Glutamatergic neuron (in vitro differentiated cells): ENCODE measurements at places on chromosomes 6 and 20. TPM values are rescaled to one million over a fixed set of nuclear protein-coding genes. Genes with fewer than 3 reads are reported as not detected.

- no peak for DNase-seq
- peaks cover 9% of the 10 kb centered on the region for H3K27me3 ChIP-seq
- H3K27ac ChIP-seq, result no peak overlapping the region
- no peaks in the 10 kb centered on the region for H3K4me1 ChIP-seq
- no peaks in the 10 kb centered on the region for H3K36me3 ChIP-seq
Observed at GRCh38 chr6:43973357-43973756, 153.9 kb downstream of the MRPL14 start.

DNA sequence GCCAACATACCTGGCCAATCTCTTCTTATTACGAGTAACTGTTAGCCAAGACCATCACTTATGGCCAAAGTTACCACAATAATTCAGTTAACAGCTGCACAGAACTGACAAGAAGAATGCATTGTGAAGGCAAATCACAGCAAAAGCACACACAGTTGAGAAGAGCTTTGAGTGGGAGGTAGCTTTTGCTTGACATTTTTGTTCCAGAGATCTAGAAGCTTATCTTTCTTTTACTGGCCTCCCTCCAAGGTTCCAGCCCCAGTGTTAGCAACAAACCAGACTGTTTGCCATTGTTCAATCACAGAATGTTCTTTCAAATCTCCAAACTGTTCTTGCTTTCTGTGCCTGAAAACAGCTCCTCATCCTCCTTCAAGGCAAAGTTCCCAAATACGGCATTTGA, 35.9 kb upstream of the IRAK1BP1 start:
- no peak overlapping the region for H3K4me3 ChIP-seq
- H3K27ac ChIP-seq, result no peak overlapping the region
- no peaks in the 10 kb centered on the region for H3K4me1 ChIP-seq
- H3K27me3 ChIP-seq, result no peaks in the 10 kb centered on the region
- DNase-seq, result no peak
- H3K36me3 ChIP-seq, result no peaks in the 10 kb centered on the region

DNA sequence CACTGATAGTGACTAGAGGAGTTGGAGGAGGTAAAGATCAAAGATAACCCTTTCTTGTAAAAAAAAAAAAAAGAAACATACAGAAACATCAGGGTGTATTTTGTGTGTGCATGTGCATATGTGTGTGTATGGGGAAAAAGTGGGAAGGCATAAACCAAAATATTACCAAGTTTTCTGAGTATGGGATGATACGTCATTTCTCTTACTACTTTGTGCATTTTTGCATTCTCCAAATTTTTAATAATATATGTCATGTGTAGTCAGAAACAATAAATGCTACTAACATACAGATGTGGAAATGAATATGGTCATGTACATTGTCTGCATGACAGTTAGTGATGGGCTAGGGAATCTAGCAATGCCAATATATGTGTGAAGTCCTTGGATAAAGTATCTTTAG, 161.1 kb downstream of the SASH1 start:
- peaks cover 3% of the 10 kb centered on the region for H3K27me3 ChIP-seq
- no peak for DNase-seq
- H3K4me3 ChIP-seq, result no peak overlapping the region
- peaks cover 11% of the 10 kb centered on the region for H3K4me1 ChIP-seq

DNA sequence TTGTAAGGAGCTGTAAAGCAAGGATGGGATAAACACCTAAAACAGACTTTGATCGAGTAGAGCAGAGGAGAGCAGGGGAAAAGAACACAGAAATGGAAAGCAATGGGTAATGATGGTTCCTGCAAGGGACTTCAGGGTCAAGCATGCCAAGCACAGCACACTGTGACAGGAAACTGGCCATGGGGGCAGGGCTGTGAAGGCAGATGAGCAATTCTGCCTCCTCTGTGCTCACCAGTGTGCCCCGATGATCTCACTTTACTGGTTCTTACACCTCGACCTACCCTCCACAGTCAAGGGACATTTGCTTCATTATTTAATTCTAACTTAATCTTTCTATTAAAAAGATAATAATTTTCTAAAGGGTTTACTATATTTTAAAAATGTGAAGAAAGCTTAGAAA, 21.6 kb upstream of the MYB start:
- H3K4me1 ChIP-seq, result no peaks in the 10 kb centered on the region
- no peak overlapping the region for H3K27ac ChIP-seq
- no peaks in the 10 kb centered on the region for H3K27me3 ChIP-seq

- no peak for DNase-seq
- peak overlapping the region; percentile 34 for H3K27ac ChIP-seq
- peak overlapping the region; percentile 86 for H3K4me3 ChIP-seq
- H3K27me3 ChIP-seq, result peaks cover 5% of the 10 kb centered on the region
- H3K36me3 ChIP-seq, result no peaks in the 10 kb centered on the region
Observed at GRCh38 chr6:96923871-96924493, 546 bp upstream of the KLHL32 start.

Gene MDFI
- 7.9 TPM for total RNA-seq

DNA sequence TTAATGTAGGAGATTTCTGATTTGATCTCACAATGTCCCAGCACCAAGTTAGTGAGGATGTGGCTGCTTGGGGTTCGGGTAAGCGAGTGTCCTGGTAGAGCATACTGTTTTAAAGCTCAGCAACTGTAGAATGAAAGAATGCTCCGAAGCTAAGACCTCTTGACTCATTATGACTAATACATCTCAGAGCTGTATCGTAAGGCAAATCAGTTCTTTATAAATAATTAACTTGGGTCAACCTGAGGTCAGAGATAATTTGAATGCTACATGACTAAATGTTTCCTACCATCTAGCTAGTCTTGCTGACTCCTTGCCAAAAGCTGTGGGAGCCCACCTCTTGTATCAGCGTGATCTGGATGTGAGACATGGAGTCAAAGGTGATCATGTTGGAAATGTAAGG, 128.8 kb upstream of the PDE7B start:
- DNase-seq, result no peak
- no peak overlapping the region for H3K4me3 ChIP-seq
- H3K27me3 ChIP-seq, result no peaks in the 10 kb centered on the region
- no peak overlapping the region for H3K27ac ChIP-seq
- H3K36me3 ChIP-seq, result peaks cover 6% of the 10 kb centered on the region

GRCh38 chr6:11760015-11760473, 18.6 kb downstream of the ADTRP start:
- H3K4me1 ChIP-seq, result no peaks in the 10 kb centered on the region
- no peak overlapping the region for H3K27ac ChIP-seq
- no peak overlapping the region for H3K4me3 ChIP-seq
- H3K36me3 ChIP-seq, result no peaks in the 10 kb centered on the region

- no peak overlapping the region for H3K4me3 ChIP-seq
- no peaks in the 10 kb centered on the region for H3K36me3 ChIP-seq
- H3K27me3 ChIP-seq, result no peaks in the 10 kb centered on the region
Observed at GRCh38 chr6:109184638-109185037, 89.3 kb downstream of the CEP57L1 start.

GRCh38 chr20:19802492-19803158, 44.6 kb downstream of the RIN2 start:
- DNase-seq, result no peak
- no peak overlapping the region for H3K27ac ChIP-seq
- peaks cover 2% of the 10 kb centered on the region for H3K27me3 ChIP-seq
- H3K4me1 ChIP-seq, result no peaks in the 10 kb centered on the region
- H3K4me3 ChIP-seq, result no peak overlapping the region
- peaks cover 41% of the 10 kb centered on the region for H3K36me3 ChIP-seq

DNA sequence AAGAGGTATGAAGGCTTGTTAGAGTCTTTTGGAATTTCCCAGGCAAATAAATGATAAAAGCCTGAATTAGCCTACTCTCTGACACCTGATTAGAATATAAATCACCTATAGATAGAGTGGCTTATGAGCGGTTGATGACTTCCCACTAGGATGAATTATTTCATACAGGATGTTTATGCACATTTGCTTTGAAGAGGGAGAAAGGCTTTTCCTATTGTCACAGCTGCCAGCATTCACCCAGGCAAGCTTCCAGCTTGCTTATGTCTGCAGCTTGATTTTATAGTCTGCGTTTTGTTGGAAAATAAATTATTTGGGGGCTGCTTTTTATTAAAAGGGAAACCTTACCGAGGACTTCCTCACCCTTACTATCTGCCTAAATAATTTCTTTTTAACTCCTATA, 51.3 kb upstream of the EIF2S2 start:
- H3K27ac ChIP-seq, result no peak overlapping the region
- no peak overlapping the region for H3K4me3 ChIP-seq
- H3K27me3 ChIP-seq, result peaks cover under 1% of the 10 kb centered on the region
- H3K4me1 ChIP-seq, result no peaks in the 10 kb centered on the region
- H3K36me3 ChIP-seq, result peaks cover 3% of the 10 kb centered on the region

Gene GNMT
- total RNA-seq, result 0.54 TPM

Gene YWHAB
- total RNA-seq, result 181 TPM

Gene FAM83C
- total RNA-seq, result not detected

DNA sequence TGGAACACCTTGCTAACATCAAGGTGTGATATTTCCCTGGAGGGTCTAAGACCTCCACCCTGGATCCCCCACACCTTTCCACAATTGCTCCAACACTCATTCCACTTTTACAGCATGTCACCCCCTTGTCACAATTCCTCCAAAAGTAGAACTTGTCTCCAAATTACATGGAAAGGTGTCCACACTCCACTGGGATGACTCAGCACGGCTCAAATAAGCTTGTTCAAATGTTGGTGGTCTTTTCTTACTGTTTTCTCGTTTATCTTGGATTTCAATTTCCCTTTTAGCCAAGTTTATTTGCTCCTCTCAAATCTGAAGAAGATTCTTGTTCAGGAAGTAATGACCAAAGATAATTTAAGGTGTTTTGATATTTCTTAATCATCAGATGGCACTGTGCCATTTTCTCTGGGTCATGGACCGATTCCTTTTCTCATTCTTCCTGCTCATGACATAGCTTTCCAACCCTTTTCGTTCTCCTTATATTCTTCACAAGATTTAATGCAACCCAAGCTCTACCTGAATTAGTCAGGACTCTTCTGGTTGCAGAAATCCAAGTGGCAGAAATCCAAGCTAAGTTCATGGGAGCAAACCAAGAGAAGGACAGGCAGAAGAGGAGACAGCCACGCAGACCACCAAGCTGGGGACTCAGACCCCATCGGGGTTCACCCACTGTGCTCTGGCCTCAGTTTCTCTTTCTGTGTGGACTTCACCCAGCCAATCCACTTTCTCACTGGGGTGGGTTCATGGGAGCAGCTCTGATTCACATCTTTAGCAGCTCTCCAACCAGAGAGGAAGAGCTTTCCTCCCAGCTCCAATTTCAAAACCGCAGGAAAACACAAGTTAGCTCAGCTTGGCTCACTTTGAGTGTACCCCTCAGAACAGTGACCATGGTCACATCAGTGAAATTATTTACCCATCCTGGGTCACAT, 110.5 kb upstream of the CDYL start:
- H3K4me1 ChIP-seq, result peaks cover 25% of the 10 kb centered on the region
- H3K36me3 ChIP-seq, result peaks cover 4% of the 10 kb centered on the region
- H3K27ac ChIP-seq, result peak overlapping the region; percentile 14
- H3K27me3 ChIP-seq, result peaks cover 5% of the 10 kb centered on the region
- no peak overlapping the region for H3K4me3 ChIP-seq

DNA sequence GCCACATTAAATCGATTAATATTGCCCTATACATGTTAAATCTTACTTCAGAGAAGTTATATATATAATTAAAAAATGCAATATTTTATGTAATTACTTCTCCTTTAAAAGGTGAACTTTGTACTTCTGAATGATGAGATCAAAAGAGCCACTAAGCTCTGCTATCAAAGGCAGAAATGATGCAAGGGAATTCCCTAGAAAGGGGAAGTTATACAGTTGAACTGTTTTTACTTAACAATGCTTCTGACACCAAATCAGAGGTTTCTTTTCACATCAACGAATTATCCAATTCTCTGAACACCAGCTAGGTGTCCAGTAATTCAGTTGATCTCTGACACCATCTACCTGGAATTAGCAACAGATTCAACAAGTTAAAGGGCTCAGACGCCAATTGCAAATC, 319.9 kb upstream of the TSHZ2 start:
- peaks cover 3% of the 10 kb centered on the region for H3K27me3 ChIP-seq
- no peak overlapping the region for H3K27ac ChIP-seq
- no peak for DNase-seq
- no peak overlapping the region for H3K4me3 ChIP-seq

GRCh38 chr6:105301756-105302616, 100.9 kb downstream of the PREP start:
- DNase-seq, result no peak
- H3K27me3 ChIP-seq, result peaks cover 4% of the 10 kb centered on the region
- H3K4me1 ChIP-seq, result peaks cover 17% of the 10 kb centered on the region
- H3K36me3 ChIP-seq, result peaks cover 25% of the 10 kb centered on the region
- H3K27ac ChIP-seq, result peak overlapping the region; percentile 76

Gene KIF25
- not detected for total RNA-seq

GRCh38 chr6:138594758-138595140, 95.5 kb upstream of the NHSL1 start:
- H3K27me3 ChIP-seq, result peaks cover 3% of the 10 kb centered on the region
- DNase-seq, result no peak
- H3K4me3 ChIP-seq, result no peak overlapping the region

- H3K36me3 ChIP-seq, result peaks cover 4% of the 10 kb centered on the region
- H3K4me3 ChIP-seq, result no peak overlapping the region
- H3K27me3 ChIP-seq, result peaks cover 1% of the 10 kb centered on the region
- DNase-seq, result no peak
Observed at GRCh38 chr6:3919130-3919628, 70.0 kb downstream of the FAM50B start.

DNA sequence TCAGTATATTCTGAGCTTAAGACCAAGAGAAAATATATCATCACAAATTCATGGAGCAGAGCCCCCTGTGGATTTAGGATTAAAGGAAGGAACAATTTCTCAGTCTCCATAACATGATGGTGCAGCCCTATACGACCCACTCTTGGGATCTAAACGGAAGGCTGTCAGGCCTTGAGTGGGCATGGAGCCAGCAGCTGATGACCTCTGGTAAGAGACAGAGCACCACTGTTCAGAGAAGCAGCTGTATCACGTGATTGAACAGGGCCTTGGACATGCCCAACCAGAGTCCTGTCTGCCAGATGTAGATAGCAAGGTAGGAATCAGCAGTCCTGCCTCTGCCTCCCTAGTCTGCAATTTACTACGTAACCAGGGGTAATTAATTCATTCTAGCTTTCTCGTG, 259.4 kb upstream of the POU3F2 start:
- H3K36me3 ChIP-seq, result no peaks in the 10 kb centered on the region
- H3K4me3 ChIP-seq, result no peak overlapping the region
- H3K27me3 ChIP-seq, result no peaks in the 10 kb centered on the region
- no peak overlapping the region for H3K27ac ChIP-seq
- no peak for DNase-seq
- peaks cover 7% of the 10 kb centered on the region for H3K4me1 ChIP-seq

Gene ARFGEF3
- 15.3 TPM for total RNA-seq

GRCh38 chr20:60139663-60140446, 181.6 kb downstream of the CDH26 start:
- peaks cover 4% of the 10 kb centered on the region for H3K27me3 ChIP-seq
- no peaks in the 10 kb centered on the region for H3K36me3 ChIP-seq
- H3K4me1 ChIP-seq, result no peaks in the 10 kb centered on the region
- no peak overlapping the region for H3K27ac ChIP-seq

GRCh38 chr6:145841668-145842067, 27.1 kb upstream of the FBXO30 start:
- H3K4me1 ChIP-seq, result peaks cover 1% of the 10 kb centered on the region
- no peak for DNase-seq
- H3K27me3 ChIP-seq, result no peaks in the 10 kb centered on the region
- no peak overlapping the region for H3K4me3 ChIP-seq
- no peak overlapping the region for H3K27ac ChIP-seq
